ENCODE measurements at places on chromosomes 12 and 14.
A peak's percentile ranks its signal among the peaks of the same experiment; 100 is the strongest.

GRCh38 chr12:4228122-4228580, 45.4 kb upstream of the CCND2 start:
- DNase-seq: no peak

GRCh38 chr12:124389138-124389724, 94.3 kb downstream of the RFLNA start:
- peak; percentile 83 for DNase-seq

DNA sequence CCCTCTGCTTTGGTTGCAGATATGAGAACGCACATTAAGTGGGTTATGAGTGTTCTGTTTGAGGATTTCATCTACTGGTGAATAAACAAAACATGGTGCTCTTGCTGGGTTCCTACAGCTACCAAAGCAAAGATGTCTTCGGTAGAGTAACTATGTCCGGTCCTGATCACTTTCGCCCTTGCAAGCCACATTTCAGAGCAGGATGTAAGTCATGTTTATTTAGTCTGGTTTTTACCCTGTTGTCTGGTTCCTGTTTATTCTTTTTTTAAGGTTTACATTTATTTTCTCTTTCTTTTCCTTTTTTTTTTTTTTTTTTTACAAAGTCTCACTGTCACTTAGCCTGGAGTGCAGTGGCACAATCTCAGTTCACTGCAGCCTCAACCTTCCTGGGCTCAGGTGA, 99.2 kb downstream of the VEZT start:
- DNase-seq: no peak

DNA sequence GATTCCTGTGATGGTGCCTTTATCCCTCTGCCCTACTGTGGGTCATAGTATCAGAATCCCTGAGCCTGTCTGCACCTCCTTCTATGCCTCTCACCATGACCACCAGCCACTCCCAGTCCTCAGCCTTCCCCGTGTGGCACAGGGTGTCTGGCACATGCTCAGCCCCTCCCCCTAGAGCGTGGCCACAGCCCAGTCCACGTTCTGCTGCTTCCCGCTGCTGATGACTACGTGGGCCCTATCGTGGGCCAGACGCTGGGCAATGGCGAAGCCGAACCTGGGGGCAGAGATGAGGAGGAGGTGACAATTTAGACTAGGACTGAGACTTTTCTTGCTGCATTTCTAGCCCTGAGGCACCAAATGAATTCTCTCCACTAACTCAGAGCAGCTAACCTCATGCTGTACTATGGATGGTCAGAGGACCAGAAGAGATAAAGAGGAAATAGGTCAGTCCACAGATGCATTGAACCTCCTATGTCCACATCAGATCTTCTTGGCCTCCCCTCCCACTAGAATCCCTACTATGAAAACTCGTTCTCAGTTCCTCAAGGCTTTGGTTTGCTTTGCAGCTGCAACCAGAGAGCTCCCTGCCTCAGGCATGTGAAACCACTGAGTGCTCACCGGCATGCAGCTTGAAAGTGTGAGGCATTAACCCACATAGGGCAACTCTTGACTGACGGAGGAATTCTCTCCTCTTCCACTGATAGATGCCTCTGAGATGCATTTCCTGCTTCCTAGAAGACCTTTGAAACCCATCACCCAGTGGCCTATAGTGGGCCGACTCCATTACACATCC, 126.3 kb upstream of the DHRS4 start:
- DNase-seq: peak; percentile 17

- no peak for DNase-seq
These were observed 81.4 kb downstream of the LRP6 start for GRCh38 chr12:12185414-12185813.

GRCh38 chr12:123931686-123932321, 40.8 kb downstream of the CCDC92 start:
- DNase-seq: no peak

DNA sequence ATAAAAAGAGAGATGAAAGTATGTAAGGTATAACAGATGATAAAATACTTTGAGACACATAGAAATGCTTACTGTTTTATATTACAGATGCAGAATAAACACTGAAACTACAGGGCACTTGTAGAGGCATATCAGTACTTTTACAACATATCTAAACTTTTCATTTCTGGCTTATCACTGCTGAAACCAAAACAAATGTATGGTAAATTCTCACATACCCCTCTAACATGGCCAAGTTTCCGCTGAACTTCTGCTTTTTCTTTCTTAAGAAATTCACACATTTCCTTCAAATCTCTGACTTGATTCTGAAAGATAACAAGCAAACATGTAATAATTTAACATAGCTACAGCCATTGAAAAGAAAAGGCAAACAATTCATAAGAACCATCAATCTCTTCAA, 33.3 kb upstream of the C12orf50 start:
- peak; percentile 10 for DNase-seq

DNA sequence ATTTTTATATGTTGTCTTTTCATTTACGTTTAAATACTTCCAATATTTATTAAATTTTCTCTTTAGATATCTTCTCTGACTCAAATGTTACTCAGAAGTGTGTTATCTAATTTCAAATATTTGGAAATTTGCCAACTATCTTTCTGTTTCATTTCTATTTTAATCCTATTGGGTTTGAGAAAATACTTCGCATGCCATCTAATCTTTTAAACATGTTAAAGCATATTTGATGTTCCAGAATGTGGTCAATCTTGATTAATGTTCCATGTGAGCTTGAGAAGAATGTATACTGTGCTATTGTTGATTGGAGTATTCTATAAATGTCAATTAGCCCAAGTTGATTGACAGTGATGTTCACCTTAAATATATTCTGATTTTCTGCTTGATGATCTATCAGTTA, 11.9 kb upstream of the DCN start:
- no peak for DNase-seq

DNA sequence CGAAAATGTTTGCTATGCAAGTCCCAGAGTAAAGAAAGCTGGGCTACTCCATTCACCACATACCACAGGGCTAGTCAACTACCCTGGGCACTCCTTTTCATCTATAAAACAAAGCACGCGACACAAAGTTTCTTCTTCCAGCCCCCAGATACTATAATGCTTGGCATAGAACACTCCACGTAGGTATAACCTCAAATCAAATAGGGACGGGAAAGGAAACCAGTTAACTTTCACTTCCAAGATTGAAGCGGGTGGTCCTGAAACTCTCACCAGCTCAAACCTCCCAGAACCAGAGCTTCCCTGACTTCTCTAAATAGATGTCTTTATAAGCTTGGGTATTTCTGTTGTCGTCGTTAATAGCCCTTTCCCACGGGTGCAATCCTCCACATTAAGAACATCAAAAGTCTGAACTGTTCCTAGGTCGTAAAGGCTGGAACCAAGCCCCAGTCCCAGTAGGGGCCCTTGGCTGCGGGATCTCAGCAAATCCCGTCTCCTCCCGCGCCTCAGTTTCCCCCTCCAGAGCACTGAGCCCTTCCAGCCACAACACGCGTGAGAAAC, 647 bp downstream of the LGMN start:
- DNase-seq: peak; percentile 55

- DNase-seq: peak; percentile 58
These were observed 3.0 kb upstream of the PLXNC1 start for GRCh38 chr12:94145191-94145983.

GRCh38 chr14:55535516-55536203, 44.3 kb upstream of the KTN1 start:
- DNase-seq: no peak

GRCh38 chr12:71780237-71780822, 25.7 kb downstream of the RAB21 start:
- DNase-seq: peak; percentile 66
